ENCODE measurements at places on chromosomes 7 and 10. TPM values are rescaled to one million over a fixed set of nuclear protein-coding genes. Genes with fewer than 3 reads are reported as not detected.

The CTAGE8 gene
- polyA plus RNA-seq: 1.2 TPM

The PNLIPRP3 gene
- polyA plus RNA-seq: not detected

The MRPS24 gene
- polyA plus RNA-seq: 141 TPM

GRCh38 chr7:136517971-136518370 is 350.5 kb upstream of the CHRM2 start:
- no peaks in the 10 kb centered on the region for H3K4me1 ChIP-seq
- H3K4me3 ChIP-seq: no peak overlapping the region
- H3K27ac ChIP-seq: no peak overlapping the region
- no peaks in the 10 kb centered on the region for H3K27me3 ChIP-seq
- no peak for DNase-seq
- H3K36me3 ChIP-seq: no peaks in the 10 kb centered on the region

GRCh38 chr7:50092579-50093491 is at the start of gene ZPBP:
Gene ZPBP (minus strand): TSS chr7:50093246. CDS start chr7:50093194, 52 bp downstream.
- DNase-seq: peak; percentile 64
- H3K4me3 ChIP-seq: peak within 1 kb of the TSS; percentile 92
- H3K36me3 ChIP-seq: no peaks in the 10 kb centered on the region
- H3K4me1 ChIP-seq: peaks cover 5% of the 10 kb centered on the region

- no peak for DNase-seq
- H3K36me3 ChIP-seq: no peaks in the 10 kb centered on the region
- H3K4me3 ChIP-seq: no peak overlapping the region
- no peaks in the 10 kb centered on the region for H3K4me1 ChIP-seq
- no peaks in the 10 kb centered on the region for H3K27me3 ChIP-seq
- H3K27ac ChIP-seq: no peak overlapping the region
Measured at GRCh38 chr7:152937282-152937681, 177.7 kb downstream of the ACTR3B start.

GRCh38 chr10:70692043-70692603 is 19.8 kb downstream of the ADAMTS14 start:
- no peak overlapping the region for H3K27ac ChIP-seq
- H3K36me3 ChIP-seq: no peaks in the 10 kb centered on the region
- no peak for DNase-seq

The ZNF25 gene
- polyA plus RNA-seq: 4.7 TPM

GRCh38 chr10:55979203-55979602 is 381.9 kb downstream of the ZWINT start:
- no peak overlapping the region for H3K27ac ChIP-seq
- DNase-seq: no peak
- no peaks in the 10 kb centered on the region for H3K27me3 ChIP-seq

- H3K27ac ChIP-seq: no peak overlapping the region
- no peak for DNase-seq
- H3K27me3 ChIP-seq: peaks cover 17% of the 10 kb centered on the region
- H3K4me3 ChIP-seq: no peak overlapping the region
- H3K4me1 ChIP-seq: peaks cover 5% of the 10 kb centered on the region
- no peaks in the 10 kb centered on the region for H3K36me3 ChIP-seq
Measured at GRCh38 chr7:95693551-95694333, 78.6 kb upstream of the DYNC1I1 start.

DNA sequence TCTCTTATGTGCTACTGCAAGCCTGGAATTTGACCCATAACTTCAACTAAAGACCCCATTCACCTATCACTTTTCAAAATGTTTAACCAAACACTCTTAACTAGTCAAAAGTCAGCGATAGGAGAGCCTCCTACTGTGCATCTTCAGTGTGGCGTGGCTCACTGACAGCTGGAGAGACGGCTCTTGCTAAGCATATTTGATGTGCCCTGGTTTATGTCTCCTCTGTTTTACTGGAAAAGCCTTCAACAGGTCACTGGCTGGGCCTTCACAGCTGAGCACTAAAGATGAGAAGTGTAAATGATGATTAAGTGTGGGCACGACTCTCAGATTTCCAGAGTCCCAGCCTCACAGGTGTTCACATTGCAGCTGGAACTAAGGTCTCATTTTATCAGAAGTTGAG is 472.1 kb downstream of the SEMA3D start:
- no peak overlapping the region for H3K27ac ChIP-seq
- no peaks in the 10 kb centered on the region for H3K4me1 ChIP-seq
- DNase-seq: no peak
- H3K27me3 ChIP-seq: no peaks in the 10 kb centered on the region
- H3K36me3 ChIP-seq: no peaks in the 10 kb centered on the region

- no peak overlapping the region for H3K4me3 ChIP-seq
- H3K27ac ChIP-seq: no peak overlapping the region
- peaks cover 5% of the 10 kb centered on the region for H3K4me1 ChIP-seq
- no peak for DNase-seq
- H3K36me3 ChIP-seq: peaks cover 17% of the 10 kb centered on the region
- no peaks in the 10 kb centered on the region for H3K27me3 ChIP-seq
Measured at GRCh38 chr10:12801214-12802087, 200.1 kb downstream of the CCDC3 start.

GRCh38 chr7:74623135-74623534 is 34.4 kb upstream of the GTF2I start:
- no peaks in the 10 kb centered on the region for H3K27me3 ChIP-seq
- no peaks in the 10 kb centered on the region for H3K36me3 ChIP-seq
- no peak overlapping the region for H3K27ac ChIP-seq
- H3K4me3 ChIP-seq: no peak overlapping the region
- no peak for DNase-seq

DNA sequence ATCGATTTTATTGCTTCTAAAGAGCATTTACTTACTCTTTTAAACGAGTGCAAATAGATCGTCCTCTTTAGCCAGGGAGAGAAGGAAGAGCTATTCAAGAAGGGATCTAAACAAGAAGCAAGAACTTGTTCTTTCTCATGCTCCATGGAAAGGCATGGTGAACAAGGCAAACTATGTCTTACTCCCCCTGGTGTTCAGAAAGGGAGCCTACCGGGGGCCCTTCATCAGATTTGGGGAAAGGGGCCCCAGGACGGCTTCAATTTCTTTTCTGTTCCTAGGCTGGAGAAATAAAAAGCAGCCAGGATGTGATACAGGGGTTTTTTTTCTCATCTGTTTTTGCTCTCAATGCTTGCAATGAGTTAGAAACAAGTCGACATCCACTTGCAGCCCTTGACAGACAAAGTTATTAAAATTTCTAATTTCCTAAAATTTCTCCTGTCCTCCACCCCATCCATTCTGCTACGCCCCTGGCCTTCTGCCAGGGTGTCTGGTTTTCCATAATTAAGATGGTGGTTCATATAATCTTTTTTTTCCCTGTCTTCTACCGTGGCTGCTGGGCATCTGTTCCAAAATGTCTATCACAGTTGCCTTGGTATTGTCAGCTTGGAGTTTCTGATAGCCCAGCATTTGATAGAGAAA is 214.4 kb downstream of the CREB5 start:
- no peak overlapping the region for H3K4me3 ChIP-seq
- DNase-seq: peak; percentile 6
- no peak overlapping the region for H3K27ac ChIP-seq
- no peaks in the 10 kb centered on the region for H3K4me1 ChIP-seq
- H3K27me3 ChIP-seq: peaks cover 33% of the 10 kb centered on the region
- no peaks in the 10 kb centered on the region for H3K36me3 ChIP-seq

DNA sequence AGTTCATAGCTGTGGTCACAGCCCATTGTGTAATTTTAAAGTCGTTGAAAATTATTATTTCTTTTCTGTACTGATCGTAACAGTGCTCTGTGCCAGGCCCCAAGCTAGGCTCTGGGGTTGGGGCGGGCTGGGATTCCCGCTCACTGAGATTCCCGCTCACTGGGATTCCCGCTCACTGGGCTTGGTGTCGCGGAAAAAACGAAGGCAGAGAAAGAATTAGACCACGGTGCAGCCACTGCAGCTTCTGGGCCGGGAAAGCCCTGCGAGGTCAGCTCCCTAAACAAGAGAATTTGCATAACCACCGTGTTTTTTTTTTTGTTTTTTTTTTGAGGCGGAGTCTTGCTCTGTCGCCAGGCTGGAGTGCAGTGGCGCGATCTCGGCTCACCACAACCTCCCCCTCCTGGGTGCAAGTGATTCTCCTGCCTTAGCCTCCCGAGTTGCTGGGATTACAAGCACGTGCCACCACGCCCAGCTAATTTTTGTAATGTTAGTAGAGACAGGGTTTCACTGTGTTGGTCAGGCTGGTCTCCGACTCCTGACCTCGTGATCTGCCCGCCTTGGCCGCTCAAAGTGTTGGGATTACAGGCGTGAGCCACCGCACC is 31.2 kb downstream of the FOXK1 start:
- DNase-seq: no peak
- H3K27ac ChIP-seq: peak overlapping the region; percentile 27
- H3K4me1 ChIP-seq: peaks cover 70% of the 10 kb centered on the region
- no peaks in the 10 kb centered on the region for H3K36me3 ChIP-seq
- no peak overlapping the region for H3K4me3 ChIP-seq
- H3K27me3 ChIP-seq: no peaks in the 10 kb centered on the region

The TMEM176A gene
- 1.9 TPM for polyA plus RNA-seq

DNA sequence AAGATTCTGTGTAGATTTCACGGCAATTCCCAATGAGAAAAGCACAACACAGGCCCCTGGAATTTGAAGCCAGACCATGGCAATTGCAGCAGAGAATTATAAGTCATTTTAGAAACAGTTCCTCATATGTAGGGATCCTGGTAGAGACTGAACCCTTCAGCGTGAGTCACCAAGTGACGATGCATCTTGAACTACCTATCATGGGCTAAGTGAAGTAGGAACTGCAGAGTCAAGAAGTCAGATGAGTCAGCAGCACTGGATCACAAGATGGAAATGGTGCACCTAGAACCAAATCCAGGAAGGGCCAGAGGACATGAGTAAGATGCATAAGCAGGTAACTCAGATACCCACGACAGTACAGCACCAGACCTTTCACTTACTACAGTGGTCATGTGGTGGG is 140.0 kb upstream of the TPK1 start:
- DNase-seq: no peak
- H3K4me3 ChIP-seq: no peak overlapping the region
- H3K27me3 ChIP-seq: peaks cover 5% of the 10 kb centered on the region

The CHN2 gene
- not detected for polyA plus RNA-seq

The HUS1 gene
- polyA plus RNA-seq: 57.3 TPM

DNA sequence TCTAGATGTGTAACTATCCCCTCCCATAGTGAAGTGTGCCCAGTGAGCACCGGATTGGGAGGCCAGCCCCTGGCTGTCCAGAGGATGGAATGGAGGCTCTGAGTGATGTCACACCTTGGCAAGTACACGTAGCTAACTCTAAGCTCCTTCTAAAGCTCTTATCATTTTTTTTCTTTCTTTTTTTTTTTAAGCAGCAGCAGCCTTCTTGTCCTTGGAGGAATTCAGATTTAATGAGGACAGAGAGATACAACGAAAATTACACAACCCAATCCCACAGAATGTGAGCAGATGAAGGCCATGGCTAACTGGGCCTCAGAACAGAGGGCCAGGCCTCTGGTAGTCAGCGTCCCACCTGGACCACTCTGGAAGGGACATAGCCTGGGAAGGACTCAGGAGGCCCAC is 11.3 kb downstream of the TNS3 start:
- no peaks in the 10 kb centered on the region for H3K27me3 ChIP-seq
- peak overlapping the region; percentile 65 for H3K4me3 ChIP-seq
- peaks cover 76% of the 10 kb centered on the region for H3K4me1 ChIP-seq
- peak overlapping the region; percentile 80 for H3K27ac ChIP-seq

- H3K27ac ChIP-seq: peak overlapping the region; percentile 87
- peak overlapping the region; percentile 42 for H3K4me3 ChIP-seq
- no peaks in the 10 kb centered on the region for H3K27me3 ChIP-seq
- DNase-seq: no peak
Measured at GRCh38 chr7:1924258-1924817, 254.3 kb downstream of the ELFN1 start.

The FANK1 gene
- not detected for polyA plus RNA-seq

DNA sequence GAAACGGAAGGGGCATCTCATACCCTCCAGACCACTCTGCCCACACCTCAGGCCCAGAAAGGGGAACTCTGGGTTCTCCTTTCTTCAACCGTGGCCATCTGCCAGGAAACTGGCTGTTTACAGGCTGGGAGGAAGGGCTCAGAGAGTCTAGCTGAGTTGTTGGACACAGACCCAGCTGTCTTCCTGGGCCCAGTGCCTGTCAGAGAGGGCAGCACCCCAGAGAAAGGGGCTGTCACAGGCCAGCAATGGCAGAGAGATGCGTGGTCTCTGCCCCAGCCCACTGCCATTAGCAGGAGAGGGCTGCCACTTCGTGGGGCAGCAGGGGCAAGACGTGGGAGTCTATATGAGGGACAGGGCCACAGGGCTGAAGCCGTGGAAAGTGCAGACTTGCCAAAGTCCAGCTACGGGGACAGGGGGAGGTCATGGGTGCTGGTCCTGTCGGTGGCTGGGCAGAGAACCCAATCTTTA is 11.0 kb downstream of the GRID1 start:
- peaks cover 67% of the 10 kb centered on the region for H3K27me3 ChIP-seq
- H3K4me3 ChIP-seq: no peak overlapping the region
- peaks cover 25% of the 10 kb centered on the region for H3K4me1 ChIP-seq

The DPYSL4 gene
- not detected for polyA plus RNA-seq

The ZNF365 gene
- polyA plus RNA-seq: not detected

DNA sequence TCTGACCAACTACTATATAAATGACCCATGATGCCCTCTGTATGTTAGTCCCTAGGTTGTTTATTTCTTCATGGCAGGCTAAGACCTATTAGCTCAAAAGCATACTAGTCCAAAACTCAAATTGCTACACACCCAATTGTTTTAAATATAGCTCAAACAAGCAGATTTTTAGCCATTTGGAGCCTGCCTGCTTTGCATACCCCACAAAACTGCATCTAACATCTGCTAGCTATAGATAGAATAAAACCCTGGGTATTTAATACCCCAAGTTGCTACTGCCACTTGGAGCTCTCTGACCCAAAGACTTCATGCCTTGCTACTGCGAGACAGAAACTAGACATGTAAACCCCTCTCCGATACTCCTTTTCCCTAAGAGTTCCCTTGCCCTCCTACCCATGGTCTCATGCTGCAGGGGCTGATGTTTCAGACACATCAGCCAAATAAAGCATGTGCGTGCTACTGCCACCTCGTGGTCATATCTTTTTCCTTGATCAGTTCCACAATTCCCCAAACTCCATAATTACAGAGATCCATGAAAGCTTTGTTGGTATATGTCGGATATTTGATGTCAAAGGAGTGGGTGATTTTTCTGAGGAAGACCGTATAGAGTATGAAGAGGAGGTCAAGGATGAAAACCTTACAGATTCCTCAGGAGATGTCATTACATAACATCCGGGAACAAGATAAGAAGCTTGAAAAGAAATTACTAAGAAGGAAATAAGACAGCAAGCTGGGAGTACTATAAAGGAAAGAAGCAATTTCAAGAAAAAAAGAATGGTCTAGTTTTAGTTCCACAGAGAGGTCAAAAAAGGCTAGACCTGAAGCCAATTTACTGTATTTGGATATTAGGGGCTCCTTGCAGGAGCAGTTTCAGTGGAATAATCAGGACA is 386.6 kb downstream of the SH2D4B start:
- no peak for DNase-seq
- no peak overlapping the region for H3K4me3 ChIP-seq
- H3K4me1 ChIP-seq: no peaks in the 10 kb centered on the region
- H3K27ac ChIP-seq: no peak overlapping the region

The EPO gene
- polyA plus RNA-seq: not detected

Measured in naive B cell (primary cell).